Dermis blood vessel endothelial cell (primary cell): ENCODE measurements at places on chromosomes 5 and 9. TPM values are rescaled to one million over a fixed set of nuclear protein-coding genes. Genes with fewer than 3 reads are reported as not detected.

DNA sequence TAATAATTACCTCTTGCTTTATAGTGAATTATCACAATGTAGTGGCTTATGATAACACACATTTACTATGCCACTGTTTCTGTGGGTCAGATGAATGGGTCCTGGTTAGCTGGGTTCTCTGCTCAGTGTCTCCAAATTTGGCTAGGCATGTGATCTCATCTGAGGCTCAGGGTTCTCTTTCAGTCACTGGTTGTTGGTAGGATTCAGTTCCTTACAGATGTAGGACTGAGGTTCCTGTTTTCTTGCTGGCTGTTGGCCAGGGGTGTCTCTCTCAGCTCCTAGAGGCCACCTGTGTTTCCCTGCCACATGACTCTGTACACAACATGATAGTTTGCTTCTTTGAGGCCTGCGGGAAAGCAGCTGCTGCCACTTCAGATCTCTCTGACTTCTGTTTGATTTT, 7.1 kb downstream of the NFX1 start:
- peak; percentile 48 for DNase-seq

- DNase-seq = no peak
Measured at GRCh38 chr5:168260353-168261226, 30.9 kb upstream of the WWC1 start.

The IL3 gene
- total RNA-seq = not detected in 2 replicates

DNA sequence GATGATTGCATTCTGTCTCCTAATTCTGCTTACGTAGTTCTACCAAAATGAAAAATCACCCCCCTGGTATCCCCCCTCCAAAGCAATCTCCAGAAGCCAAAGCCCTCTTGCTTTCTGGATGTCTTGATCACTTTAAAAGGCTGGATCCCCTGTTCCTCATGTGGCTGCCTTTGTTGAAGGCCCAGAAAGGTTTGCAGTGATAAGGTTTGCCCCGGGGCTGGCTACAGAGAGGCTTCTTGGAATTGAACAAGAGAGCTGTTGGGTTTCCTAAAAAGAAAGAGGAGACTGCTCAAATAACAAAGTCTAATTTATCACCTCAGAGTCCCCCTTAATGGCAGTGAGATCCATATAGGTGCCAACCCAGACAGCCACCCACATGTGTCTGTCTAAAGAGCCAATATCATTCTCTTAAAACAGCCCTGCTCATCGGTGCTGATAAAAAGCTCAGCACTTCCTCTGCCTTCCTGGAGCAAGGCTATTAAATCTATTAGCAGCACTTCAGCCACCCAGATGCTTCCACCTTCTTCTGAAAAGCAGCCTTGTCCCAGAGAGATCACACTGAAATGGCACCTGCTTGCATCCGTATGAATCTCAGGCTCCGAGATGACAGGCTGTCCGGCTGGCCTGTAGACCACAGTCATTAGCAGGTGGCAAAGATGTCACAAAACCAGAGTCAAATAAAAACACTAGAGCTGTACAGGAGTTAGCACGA, 70.9 kb downstream of the TEX10 start:
- no peak for DNase-seq

DNA sequence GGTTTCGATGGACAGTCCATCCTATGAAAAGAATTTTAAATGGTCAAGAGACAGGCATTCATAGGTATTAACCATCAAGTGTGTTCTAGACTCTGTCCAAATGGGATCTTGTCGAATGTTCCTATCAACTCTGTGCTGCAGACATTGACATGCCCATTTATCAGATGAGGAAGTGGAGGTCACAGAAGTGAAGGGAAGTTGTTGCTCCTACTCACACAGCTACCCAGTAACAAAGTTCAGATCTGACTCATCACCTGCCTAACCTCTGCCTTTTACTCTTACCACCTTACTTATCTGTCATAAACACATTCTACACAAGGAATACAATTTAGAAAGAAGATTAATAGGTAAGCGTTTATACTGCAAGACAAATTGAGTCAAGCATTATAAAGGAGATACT, 426.2 kb upstream of the BRINP1 start:
- no peak for DNase-seq

- DNase-seq = no peak
Measured at GRCh38 chr9:132858751-132859150, 19.3 kb downstream of the AK8 start.

The PAEP gene
- total RNA-seq = not detected in 2 replicates

The MUSK gene
- total RNA-seq = not detected in 2 replicates

DNA sequence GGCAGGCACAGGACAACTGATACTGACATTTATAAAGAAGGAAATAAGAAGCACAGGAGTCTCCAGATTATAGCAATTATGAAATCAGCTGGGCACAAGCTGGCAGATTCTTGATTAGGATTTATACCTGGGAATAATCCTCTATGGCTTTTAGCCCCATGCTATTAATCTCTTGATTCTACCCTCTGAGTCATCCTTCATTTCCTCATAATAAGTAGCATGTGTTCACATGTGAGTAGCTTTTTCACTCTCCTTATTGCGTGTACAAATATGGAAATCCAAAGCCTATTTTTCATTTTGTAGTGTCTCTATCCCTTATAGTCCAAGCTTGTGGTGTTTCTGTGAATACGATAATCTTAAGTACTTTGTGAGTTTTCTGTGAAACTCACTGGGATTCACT, 185.0 kb upstream of the PRLR start:
- no peak for DNase-seq

The PCAT7 gene
- not detected in 2 replicates for total RNA-seq

GRCh38 chr5:2013301-2014057, 130.8 kb upstream of the IRX4 start:
- DNase-seq = no peak

DNA sequence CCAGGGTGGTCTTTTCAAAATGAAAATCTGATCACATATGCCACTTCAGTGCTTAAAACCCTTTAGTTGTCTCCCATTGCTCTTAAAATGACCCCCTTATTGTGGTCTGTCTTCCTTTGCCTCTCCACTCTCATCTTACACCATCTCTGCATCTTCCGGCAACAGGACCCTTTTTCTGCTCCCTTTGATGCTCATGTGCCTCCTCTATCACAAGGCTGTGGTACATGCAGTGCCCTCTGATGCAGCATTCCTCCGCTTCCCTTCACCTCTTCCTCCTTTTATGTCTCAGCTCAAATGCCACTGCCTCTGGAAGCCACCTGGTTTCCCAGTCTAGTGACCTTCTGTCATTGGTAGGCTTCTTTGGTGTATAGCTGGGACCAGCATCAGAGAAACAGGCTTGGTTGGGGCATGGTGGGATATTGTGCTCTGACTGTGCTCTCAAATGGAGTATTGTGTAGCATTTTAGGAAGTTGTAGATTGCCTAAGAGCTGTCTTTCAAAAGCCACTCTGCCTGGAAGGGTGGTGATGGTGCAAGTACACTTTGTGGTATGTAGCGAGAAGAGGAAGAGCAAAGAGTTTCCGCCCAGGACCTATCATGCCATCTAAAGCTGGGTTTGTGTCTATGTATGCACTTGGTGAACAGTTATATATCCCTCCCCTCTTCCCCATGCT, 28.1 kb downstream of the ARHGAP26 start:
- no peak for DNase-seq

DNA sequence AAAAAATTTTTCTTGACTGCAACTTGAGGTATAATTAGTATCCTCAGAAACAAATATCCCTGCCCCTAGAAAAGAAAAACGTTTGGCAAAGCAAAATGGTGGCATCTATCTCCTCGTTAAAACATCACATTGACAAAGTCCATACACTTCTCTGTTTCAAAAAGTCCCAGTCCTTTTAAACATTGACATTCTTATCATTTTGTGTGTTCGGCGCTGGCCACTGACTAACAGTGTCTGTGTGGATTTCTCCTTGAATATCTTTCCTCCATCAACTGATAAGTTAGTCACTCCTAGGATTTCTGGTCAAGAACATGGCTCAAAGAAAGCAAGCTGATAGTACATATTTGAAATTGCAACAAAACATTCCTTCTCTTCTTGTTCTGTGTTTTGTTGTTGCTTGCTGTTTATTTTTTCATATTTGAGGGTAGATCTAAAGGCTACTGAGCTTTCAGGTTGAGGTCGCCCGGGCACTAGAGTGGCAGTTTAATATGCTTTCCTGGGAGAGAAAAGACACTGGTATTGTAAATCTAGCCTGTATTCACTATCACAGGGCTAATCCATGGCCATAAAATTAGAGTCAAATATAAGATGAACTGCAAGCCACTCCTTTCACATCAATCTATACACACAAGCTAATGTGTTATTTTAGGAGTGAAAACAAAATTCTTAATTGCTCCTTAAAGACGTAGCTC, 8.5 kb upstream of the PPIC start:
- DNase-seq = no peak

The ZCCHC10 gene
- total RNA-seq = 15.7 and 27.6 TPM in 2 replicates

DNA sequence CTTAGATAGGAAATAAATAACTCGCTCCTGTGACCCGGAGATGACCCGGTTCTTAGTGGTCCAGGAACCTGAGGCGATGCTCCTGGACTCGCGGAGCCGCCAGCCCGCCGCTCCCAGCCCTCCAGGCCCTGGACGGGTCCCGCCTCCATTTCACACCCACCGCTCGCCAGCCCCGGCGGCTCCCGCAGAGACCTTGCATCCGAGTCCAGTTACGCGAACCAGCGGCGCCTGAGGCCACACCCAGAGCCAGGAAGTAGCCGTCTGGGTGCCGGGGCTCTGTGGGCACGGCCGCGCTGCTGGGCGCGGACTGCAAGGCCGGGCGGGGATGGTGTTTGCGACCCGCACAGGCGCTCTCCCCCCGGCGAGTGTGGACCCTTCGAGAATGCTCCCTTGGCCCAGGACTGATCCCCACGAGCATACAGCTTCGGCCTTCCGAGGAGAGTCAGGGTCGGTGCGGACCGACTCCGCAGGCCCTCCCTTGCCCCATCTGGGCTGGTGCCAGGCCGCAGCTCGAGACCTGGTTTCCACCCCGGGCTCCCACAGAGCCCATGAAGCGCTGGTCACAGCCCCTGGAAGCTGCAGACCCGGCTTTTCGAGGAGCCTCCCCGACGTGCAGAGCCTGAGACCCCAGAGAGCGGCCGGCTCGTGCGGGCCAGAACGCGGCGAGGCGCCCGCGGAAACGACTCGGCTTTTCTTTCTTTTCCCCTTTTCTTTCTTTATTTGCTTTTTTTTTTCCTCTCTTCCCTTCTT, 5.2 kb upstream of the BARX1 start:
- DNase-seq = no peak

DNA sequence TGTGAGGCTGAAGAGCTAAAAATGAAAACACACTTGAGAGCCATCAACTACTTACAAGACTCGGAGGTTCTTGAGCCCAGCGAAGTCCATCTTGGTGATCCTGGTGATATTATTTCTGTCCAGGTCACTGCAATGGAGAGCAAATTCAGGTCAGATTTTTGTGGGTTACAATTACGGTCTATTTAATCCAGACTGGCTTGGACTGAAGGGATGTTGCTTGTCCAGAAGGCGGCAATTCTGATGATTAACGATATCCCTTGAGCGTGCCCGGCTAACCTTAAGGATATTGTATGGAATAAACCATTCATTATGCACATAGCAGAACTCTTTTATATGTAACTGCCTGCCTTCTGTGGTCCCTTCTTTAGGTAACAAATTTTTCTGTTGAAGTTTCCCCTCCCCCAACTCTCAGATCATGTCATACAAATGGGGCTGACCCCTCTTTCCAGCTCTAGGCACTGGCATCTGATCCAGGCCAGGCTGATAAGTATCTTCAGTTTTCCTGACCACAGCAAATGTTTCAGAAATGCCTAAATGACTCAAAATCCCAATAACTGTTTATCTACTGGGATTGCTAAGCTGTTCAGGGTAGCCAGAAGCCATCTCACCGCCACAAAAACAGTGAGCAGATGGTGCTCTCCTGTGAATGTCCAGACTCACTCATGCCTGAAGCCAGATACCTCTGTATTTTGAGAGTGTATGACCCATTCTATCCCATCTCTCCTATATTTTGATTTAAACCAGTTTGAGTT, 49.4 kb downstream of the SLIT3 start:
- DNase-seq = no peak

The WNK2 gene
- not detected in 2 replicates for total RNA-seq

GRCh38 chr5:104199771-104200170, 637.2 kb upstream of the NUDT12 start:
- DNase-seq = no peak

- peak; percentile 63 for DNase-seq
Measured at GRCh38 chr9:19229595-19230354, 718 bp upstream of the DENND4C start.

DNA sequence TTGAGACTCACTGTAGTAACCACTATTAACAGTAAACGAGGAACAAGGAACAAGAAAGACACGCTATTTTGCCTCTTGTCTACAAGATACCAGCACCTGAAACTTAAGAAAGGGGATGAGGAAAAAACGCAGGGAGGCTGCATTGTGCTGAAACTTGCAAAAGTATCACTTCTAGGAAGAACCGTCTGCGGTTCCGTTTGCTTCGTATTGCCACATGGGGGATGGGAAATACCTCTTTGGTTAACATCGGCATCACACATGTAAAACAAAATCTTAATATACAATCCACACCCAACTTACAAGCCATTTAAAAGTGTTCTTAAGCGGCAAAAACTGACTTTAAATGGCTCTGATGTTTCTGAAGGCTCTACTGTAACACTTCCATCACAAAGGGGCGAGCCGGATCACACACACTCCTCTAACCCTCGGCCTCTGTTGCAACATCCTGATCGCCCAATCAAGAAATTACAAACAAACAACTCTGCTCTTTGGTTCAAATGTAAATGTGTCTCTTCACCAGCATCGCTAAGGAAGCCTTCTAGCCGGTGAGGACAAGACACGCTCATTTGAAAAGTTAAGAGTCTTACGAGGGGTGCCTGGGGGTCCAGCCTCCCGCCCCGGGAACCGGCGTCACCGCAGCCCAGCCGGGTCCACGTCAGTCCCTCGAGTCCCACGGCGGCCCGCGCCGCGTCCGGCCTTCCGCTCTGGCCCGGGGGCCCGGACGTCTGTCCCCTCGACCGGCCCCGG, 621 bp downstream of the SEC16A start:
- DNase-seq = peak; percentile 55

DNA sequence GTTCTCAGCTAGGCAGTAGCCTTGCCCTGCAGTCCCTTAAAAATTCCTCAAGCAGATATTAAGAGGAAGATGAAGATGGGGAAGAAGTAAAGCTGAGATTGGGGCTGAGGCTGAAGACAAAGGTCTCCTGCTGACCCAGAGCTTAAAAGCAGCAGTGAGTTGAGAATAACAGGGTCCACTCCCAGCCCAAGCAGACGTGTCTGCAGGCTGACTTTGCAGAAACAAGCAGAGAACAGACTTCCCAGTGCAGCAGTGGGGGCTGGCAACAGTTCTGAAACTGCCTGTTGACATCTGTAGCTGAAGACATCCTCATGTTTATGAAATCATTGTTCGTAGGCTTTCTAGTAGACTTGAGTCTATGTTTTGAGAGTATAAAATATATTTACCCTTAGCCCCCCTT, 1.1 kb downstream of the CTXN3 start:
- no peak for DNase-seq

The CERCAM gene
- 25.4 and 32.9 TPM in 2 replicates for total RNA-seq

DNA sequence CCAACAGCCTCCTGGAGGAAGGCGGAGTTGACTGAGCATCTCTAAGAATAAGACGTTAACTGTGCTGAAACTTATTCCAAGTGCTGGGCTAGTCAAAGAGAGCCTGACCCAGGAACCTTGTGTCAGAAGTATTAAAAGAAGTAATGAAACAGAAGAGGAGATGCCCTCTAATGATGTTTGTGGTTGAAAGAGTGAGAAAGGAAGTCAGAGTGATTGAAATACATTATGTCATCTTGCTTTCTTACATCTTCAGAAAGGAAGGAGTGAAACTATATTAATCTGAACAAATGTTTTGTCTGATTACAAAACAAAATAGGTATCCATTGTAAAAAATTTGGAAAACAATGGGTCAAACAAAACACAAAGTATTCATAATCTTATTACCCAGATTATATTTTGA, 460.7 kb downstream of the NTRK2 start:
- no peak for DNase-seq
